Stimulated activated CD4-positive, alpha-beta T cell treated with anti-CD3 and anti-CD28 coated beads, Interleukin-12 subunit alpha, Interleukin-12 subunit beta, amount 100 ng/mL, for 24 hours (primary cell): ENCODE measurements at places on chromosomes 1 and 21.

- DNase-seq: no peak
Observed at GRCh38 chr1:208714323-208714722, 470.1 kb upstream of the PLXNA2 start.

DNA sequence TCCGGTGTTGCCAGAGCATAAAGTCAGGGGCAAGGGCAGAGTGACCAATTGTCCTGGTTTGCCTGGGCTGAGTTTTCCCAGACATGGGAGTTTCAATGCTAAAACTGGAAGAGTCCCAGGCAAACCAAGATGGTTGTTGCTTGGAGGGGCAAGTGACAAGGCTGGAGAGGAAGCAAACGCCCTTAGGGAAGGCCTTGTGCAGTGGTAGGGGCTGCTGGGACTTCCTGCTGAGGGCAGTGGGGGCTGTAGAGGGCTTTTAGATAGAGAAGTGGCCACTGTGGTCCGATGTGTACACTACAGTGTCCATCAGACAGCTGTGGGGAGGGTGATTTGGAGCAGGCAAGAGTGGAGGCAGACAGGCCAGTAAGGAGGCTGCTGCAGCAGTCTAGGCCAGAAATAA lies 7.0 kb upstream of the CELA2A start:
- no peak for DNase-seq

- DNase-seq: no peak
Observed at GRCh38 chr1:116372191-116372590, 853 bp upstream of the ATP1A1 start.

DNA sequence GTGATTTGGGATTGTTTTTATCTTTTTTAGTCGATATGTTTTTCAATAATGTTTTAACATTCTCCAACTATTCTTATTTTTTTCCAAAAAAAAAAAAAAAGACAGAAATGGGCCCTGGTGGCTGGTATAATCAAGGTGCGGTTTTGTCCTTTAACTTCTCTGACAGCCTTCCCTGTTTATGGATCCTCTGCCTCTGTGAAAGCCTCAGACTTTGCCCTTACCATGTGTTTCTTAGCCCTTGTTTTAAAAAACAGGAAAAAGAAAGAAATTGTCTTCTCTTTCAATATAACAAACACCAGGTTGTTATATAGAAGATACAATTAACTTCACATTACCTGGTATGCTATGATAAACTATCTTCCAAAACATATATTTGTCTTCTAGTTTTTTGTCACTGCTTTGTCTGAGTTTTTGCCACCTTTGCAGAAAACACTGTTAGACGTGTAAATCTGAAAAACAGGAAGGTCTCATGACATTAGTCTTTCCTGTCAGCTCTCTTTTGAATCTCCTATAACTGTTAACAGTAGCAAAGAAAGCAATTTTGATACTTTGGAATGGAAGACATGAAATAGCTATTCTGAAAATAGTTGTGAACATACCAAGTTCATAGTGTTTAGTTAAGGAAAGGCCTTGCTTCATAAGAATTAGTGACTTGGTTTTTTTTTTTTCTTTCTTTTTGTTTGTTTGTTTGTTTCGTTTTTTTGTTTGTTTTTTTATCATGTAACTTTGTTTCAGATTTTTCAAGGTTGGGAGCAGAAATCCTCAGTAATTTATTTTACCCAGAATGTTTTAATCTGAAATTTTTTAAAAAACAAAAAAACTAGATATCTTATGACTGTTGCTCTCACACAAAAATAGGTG lies 31.7 kb upstream of the CACYBP start:
- no peak for DNase-seq

GRCh38 chr1:5448486-5448885 lies 543.7 kb downstream of the NPHP4 start:
- DNase-seq: no peak

GRCh38 chr1:72827278-72827677 lies 544.9 kb upstream of the NEGR1 start:
- no peak for DNase-seq

DNA sequence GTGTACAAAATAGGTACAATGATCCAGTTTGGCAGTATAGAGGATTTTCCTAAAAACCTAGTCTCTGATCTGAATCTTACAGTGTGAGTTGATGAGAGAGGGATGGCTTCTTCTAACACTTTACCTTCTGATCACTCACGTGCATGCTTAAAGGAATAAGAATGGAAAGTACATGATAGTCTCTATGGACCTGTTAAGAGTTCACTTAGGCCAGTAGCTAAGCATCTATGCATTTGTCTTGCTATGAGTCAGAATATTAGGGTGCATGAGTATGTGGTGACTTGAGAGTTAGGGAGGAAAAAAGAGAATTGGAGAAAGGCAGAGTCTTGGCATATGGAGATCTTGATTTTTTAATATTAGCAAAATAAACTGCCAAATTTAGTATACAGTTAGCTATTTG lies 206.3 kb downstream of the COL11A1 start:
- DNase-seq: no peak

DNA sequence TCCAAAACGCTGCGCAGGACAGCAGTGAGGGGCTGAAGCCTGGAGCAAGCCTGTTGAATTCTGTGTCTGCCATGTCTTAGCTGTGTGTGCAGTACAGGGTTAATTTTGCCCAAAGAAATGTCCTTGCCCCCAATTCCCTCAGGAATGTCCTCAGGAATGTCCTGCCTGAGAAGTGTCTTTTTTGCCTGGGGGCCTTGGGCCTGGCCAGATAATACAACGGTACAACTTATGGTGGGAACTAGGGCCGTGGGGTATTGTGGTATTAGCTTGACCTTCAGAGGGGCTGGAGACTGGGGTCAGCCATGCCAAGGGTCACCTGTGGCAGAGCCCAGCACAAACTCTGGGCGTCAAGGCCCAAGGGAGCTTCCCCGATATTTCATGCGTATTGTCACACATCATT lies 107.7 kb downstream of the AJAP1 start:
- DNase-seq: no peak

DNA sequence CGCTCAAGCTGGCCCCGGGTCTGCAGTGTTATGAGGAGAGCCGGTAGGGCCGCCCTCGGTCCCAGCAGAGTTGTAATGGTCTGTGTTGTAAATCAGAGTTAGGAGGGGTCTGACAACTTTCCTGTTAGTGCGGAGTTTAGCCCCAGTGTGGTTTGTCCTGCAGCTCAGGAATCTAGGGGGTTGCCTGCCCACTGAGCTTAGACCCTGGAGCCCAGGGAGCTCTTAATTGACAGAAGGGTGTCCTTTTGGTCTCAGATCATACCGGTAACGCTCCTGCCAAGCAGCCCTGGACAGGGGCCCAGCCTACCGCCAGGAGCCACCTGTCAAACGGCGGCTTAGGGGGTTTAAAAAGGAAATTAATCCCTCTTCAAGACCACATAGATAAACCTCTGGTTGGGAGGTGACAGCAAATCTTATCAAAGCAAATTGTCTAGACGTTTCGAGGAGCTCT lies 164.4 kb downstream of the DYRK1A start:
- DNase-seq: no peak

DNA sequence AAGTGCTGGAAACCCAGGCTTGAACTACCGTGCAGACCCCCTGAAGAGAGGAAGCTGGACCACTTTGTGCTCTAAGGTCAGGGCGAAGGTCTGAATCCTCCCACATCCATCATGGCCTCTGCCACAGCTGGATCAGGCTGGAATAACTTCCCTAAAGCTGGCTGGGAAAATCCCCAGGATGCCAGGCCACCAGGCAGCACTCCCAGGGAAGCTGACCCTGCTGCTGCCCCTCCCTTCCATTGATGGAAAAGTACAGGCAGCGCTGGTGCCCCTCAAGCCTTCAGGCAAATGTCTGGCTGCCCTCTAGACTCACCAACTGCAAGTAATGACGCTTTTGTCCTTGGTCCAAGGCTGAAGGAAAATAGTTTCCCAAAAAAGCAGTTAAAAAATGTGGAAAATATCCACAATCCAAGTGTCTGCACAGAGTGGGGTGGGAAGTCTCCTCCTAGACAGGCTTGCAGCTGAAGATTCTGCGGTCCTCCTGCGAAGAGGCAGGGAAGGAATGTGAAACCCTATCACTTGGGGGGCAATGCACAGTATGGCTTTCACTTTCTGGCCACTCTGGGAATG lies 39.9 kb upstream of the TSPAN2 start:
- no peak for DNase-seq

DNA sequence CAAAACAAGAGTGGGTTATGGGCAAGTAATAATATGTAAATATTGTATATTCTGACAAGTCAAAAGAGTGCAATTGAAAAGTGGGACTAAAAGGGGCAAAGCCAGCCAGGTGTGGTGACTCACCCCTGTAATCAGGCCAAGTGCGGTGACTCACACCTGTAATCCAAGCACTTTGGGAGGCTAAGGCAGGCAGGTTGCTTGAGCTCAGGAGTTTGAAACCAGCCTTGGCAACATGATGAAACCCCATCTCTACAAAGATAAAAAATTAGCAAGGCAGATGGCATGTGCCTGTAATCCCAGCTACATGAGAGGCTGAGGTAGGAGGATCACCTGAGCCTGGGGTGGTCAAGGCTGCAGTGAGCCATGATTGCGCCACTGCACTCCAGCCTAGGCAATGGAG lies 304.0 kb downstream of the HHIPL2 start:
- DNase-seq: no peak

DNA sequence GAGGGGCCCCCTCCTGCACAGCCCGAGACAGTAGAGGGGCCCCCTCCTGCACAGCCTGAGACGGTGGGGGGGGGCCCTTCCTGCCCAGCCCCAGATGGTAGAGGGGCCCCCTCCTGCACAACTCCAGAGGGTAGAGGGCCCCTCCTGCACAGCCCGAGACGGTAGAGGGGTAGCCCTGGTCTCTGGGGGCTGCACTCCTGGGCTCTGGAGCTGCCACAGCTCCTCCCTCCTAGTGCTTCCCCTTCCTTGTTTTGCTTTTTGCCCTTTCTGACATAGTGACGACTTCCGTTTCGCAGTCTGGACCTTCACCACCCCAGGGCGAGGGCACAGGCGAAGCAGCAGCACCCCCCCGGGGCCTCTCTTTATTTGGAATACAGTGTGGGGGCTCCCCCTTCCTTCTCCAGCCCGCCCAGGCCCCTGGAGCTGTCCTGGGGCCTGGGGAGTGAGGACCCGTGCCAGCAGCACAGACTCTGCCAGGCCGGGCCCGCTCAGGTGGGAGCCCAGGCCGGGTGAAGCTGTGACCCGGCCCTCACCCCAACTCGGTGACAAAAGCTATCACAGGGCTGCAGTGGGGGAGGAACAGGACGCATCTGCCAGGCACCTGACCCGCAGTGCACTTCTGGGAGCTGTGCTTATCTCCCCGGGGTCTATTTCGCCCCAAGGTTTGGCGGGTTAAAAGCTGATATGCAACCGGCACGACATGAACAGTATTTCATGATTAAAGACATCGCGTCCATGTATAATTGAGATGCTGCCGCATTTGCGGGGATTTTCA lies 1.1 kb upstream of the PRXL2B start:
- DNase-seq: peak; percentile 52
